ENCODE measurements at places on chromosomes 5 and 9.

DNA sequence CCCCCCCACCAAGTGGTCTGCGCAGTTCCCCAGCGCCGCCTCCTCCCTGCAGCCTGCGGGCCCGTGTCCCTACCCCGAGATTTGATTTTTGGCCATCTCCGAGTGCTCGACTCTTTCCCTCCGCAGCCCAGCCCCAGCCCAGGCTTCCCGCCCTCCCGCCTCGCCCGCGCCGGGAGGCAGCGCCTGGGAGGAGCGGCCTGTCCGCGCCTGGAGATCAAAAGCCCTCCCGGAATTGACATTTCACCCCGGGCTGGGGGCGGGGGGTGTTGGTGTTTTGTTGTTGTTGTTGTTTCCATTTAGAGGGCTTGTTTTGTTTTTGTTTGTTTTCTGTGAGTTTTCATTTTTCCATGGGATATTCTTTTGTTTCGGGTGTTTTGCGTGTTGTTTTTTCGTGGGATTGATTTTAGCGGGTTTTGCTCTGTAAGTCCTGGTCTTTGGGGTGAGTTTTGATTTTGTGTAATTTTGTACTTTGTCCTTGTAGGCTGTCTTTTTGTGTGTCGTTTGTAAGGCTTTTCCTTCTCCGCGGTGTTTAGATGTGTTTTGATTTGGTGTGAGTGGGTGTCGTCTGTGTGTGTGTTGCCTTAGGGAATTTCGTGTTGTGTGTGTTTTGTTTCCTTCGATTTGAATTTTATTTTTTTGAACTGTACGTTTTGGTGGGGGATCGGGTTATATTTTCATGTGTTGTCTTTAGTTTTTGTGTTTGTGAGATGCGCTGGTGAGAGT, 1.7 kb upstream of the PAX5 start:
- no peak for DNase-seq

GRCh38 chr5:33433303-33434240, 7.2 kb upstream of the TARS1 start:
- no peak for DNase-seq

GRCh38 chr9:115939065-115939765, 214.4 kb upstream of the PAPPA start:
- no peak for DNase-seq

GRCh38 chr5:179700401-179700918, 1.7 kb downstream of the CANX start:
- DNase-seq: no peak

DNA sequence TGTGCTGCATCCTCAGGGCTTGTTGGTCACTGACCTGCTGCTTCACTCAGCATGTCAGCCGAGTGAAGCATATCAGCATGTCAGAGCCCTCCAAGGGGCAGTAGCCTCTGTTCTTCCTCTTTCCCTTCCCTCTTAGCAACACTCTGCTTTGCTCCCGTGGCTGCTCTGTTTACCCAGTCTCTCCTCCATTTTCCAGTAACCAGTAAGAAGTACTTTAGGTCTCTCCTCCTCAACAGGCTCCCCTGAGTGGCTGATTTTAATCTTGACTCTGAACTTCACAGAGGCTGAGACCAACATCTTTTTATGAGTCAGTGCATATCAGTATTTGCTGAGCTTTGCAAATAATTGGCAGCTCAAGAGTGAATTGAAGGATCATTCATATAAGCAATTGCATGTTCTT, 18.6 kb upstream of the ADRB2 start:
- no peak for DNase-seq

DNA sequence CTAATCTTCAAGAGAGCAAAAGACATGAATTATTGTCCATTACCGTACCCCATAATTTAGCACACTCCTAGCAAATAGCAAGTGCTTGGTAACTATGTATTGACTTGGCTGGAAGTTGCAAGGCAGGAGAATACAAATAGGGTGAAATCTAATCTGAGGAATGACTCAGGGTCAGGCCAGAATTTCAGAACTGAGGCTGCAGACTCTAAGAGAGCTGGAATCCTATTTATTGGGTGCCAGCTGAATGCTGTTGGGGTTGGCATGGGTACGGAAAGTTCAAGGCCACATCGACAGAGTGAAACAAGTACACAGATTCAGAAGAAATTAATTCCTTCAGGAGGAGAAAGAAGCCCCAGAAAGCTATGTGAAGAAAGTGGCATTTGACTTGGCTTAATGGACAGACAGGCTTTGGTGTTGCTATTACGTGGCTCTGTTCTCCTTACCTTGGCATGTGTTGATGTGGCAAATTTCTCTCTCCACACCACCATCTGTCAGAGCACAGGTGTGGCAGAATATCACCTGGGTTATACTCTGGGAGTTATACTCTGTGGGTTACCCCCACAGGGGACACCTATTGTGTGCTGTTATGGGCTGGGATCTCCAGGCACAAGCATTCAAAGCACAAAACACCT, 20.9 kb upstream of the ASTN2 start:
- no peak for DNase-seq

GRCh38 chr5:39194466-39195136, 24.8 kb downstream of the FYB1 start:
- DNase-seq: no peak

- peak; percentile 16 for DNase-seq
Measured at GRCh38 chr5:126811515-126812198, 34.7 kb downstream of the LMNB1 start.

- no peak for DNase-seq
Measured at GRCh38 chr5:60024104-60024503, 130.6 kb upstream of the PDE4D start.

GRCh38 chr9:98993570-98993945, 49.9 kb downstream of the COL15A1 start:
- peak; percentile 48 for DNase-seq

GRCh38 chr5:147458581-147458980, 51.3 kb downstream of the DPYSL3 start:
- no peak for DNase-seq

- DNase-seq: no peak
Measured at GRCh38 chr5:113179156-113179555, 202.6 kb downstream of the DCP2 start.

GRCh38 chr9:134629061-134629585, 12.5 kb upstream of the COL5A1 start:
- DNase-seq: no peak

GRCh38 chr5:38825494-38825893, 20.3 kb upstream of the OSMR start:
- no peak for DNase-seq

- no peak for DNase-seq
Measured at GRCh38 chr9:127537792-127538191, 74.3 kb upstream of the STXBP1 start.

- no peak for DNase-seq
Measured at GRCh38 chr9:131980267-131981016, 99.2 kb downstream of the MED27 start.

DNA sequence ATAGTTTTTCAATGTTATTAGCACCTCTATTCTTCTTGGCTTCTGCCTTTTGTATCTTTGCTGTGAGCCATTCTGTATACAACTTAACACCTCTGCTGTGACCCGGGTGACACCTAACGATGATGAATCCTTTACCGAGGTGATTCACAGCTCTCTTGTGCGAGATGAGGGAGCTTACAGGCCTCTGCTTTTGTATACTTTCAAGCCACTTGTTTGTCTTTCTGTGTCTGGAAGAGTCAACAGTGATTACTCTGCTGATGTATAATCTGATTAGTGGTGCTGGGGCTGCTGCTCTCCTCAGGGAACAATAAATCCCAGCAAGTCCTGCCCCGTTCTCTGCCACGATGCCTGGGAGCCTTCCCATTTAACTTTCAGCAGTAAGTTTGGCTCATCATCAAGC, 442.9 kb upstream of the SGCD start:
- no peak for DNase-seq

Data from stimulated activated CD4-positive, alpha-beta T cell treated with anti-CD3 and anti-CD28 coated beads, Interleukin-2, amount 100 ng/mL, for 24 hours (primary cell).